Brain (organoid and tissue), 16 donors: ENCODE measurements at places on chromosomes 7 and 10. TPM values are rescaled to one million over a fixed set of nuclear protein-coding genes. Genes with fewer than 3 reads are reported as not detected.

GRCh38 chr7:150383710-150384397 is 4.7 kb downstream of the ZNF775 start:
- DNase-seq: peak; percentile 93

DNA sequence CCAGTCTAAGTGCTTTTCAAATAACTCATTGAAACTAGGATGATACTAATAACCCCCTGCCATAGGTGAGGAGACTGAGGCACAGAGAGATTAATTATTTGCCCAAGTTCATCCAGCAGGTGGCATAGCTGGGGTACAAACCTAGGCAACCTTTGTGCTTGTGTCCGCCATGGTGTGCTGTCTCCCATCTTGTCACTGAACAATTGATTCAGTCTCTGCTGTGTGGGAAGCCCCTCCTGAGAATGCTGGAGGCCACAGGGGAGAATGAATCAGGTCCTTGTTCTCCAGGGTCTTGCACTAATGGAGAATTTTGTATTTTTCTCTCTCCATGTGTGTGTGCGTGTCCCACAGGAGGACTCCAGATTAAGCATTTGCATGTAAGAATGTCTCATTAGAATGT is 15.8 kb upstream of the TMEM236 start:
- DNase-seq: no peak

GRCh38 chr7:144842377-144842851 is 6.6 kb upstream of the TPK1 start:
- no peak for DNase-seq

- no peak for DNase-seq
Measured at GRCh38 chr10:16497911-16498310, 23.8 kb downstream of the C1QL3 start.

DNA sequence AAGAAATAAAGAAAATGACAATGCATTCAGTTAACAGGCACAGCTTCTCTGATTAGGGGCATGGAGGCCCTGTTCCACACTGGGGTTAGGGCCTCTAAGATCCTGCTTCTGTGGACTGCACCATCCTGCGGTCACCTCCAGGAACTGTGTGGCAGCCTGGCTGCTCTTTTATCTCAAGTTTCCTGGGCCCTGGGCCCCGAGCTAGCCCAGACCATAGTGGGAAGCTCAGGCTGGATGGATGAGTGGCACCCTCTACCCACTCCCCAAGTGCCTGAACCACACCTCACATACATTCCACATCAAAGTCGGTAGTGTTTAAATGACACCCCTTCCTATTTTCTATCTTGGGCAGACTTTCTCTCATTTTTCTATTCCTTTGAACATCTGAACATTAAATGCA is 461.5 kb upstream of the MKI67 start:
- DNase-seq: no peak

DNA sequence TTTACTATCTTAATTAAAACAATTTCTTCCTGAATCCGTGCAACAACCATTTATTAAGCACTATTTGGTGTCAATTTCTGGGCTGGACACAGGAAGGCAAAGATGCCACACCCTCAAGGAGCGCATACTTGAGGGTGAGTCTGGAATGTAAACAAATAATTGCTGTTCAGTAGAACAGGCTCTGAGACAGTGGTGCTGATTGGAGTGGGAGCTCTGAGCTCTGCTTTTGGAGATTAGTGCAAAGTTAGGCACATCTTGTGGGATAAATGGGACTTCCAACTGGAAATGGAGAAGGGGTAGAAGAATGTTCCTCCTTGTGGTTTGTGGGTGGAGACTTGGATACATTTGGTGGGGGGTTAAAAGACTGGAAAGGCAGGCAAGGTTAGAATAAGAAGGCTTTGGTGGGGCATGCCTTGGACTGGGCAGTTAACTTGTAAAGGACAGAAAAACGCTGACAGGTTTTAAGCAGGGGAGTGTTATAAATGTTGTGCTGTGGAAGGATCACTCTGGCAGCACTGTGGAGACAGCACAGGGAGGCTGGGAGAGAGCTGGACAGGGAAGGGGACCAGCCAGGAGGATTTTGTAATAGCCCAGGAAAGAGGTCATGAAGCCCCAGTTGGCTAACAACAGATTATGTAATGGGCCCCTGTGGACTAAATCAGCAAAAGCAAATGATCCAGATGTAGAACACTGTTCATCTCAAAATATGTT is 80.7 kb downstream of the ZNF365 start:
- no peak for DNase-seq

- DNase-seq: peak; percentile 24
Measured at GRCh38 chr10:52652431-52653262, 119.9 kb downstream of the MBL2 start.

DNA sequence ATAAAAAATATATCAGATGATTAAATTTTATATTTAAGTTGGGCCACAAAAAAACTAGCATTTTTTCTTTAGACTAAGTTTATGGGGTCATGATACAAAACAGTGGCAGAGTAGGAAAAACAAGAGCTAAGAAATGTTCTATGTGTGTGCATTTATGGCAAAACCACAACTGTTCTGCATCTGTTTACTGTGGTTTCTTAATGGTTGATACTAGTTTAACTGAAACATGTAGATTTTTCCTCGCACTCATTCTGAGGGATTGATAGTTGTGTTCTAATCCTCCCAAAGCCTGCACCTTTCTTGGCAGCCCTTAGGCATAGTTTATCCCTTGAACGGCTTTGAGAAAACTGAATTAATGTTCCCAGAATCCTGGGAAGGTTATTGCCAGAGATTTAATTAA is 66.6 kb upstream of the PHYHIPL start:
- no peak for DNase-seq

The ADAM8 gene
- polyA plus RNA-seq: 0.15 TPM

The GSTO2 gene
- 23.9 TPM for polyA plus RNA-seq

The DGKI gene
- 2.5 TPM for polyA plus RNA-seq

GRCh38 chr10:16192337-16192736 is 244.5 kb upstream of the PTER start:
- no peak for DNase-seq

- DNase-seq: peak; percentile 73
Measured at GRCh38 chr7:105990727-105991453, 27.8 kb downstream of the CDHR3 start.

DNA sequence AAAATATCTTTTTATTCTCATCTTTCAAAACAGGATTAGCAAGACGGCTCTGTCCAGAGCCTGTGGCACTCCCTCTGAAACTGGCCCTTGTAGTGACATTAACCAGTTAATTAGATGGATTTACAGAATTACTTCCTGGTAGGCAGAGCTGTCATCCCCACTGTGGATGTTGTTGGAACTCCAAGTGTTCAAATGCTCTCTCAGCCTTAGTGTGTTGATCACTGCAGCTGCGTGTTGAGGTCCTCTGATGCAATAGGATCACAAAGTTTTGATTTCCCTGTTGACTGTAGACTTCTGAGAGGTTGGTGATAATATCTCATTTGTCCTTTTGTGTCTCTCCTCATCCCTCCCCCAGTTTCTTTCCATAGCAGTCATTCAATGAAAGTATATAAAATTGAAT is 117.3 kb upstream of the CDK6 start:
- DNase-seq: no peak

GRCh38 chr10:77628906-77629730 is 8.5 kb downstream of the KCNMA1 start:
- DNase-seq: no peak

DNA sequence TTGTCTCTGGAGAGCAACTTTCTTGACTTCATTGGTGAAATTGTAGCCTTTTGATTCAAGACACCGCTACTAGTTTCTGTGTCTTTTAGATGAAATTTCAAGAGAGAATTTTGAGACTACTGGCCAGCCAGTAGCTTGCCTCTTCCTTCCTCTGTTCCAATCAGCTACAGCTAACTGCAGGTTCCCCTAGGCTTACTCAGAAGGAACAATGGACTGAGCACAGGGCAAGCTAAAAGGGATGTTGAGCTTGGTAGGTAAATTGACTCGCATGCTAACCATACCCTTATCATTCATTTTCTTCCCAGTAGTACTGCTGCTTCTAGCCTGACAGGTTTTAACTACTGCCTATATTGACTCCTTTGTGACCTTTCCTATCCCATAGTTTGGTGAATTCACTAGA is 81.1 kb downstream of the RUNDC3B start:
- DNase-seq: no peak

- DNase-seq: peak; percentile 28
Measured at GRCh38 chr7:15555381-15555859, 6.4 kb downstream of the AGMO start.

DNA sequence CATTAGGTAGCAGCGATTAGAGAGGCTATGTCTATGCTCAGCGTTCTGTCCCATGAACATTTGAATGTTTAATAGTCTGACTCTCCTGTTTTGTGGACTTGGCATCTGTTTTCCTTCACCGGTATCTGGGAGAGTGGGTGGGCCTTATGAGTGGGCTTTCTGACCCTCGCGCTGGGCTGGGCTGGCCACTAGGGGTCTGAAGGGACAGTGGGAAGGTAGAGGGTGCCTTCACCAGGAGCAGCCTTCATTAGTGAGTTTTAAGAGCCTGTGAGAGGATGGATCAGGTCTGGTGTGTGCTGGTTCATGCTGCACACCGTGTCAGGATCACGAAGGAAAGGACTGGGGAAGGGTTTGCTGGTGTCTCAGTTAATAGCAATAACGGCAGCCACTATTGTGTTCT is 33.4 kb downstream of the DCLRE1A start:
- no peak for DNase-seq

GRCh38 chr10:60646966-60647796 is 131.1 kb upstream of the CDK1 start:
- peak; percentile 78 for DNase-seq

The ITPRID1 gene
- 0.24 TPM for polyA plus RNA-seq

DNA sequence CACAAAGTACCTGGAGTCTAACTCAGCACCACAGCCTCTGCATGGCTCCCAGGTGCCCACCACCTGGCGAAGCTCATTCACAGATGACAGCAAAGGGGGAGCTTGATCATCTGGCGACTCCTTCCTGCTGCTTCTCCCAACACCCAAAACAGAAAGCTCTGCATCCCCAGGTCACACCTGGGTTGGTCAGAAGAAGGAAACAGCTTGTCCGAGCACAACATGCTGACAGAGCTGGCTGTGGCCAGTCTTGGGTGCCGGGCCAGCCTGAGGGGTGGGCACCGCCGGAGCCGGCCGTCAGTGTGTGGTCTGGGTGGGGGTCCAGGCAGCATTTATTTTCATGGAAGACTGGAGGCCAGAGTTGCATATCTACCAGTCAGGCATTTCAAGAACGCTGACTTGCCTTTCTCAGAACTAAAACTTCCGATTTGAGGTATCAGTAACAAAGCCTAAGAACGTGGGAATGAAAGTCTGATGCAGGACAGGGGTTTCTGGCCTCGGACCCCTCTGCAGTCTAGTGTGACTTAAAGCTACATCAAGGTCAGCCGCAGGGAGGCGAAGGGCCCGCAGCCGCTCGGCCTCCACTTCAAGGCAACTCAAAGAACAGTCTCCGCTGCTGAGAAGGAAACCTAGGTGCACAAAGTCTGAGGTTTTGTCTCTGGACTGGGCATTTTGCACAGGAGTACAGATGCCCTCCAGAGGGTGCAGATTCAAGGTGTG is 109.6 kb downstream of the CYTH3 start:
- DNase-seq: no peak

DNA sequence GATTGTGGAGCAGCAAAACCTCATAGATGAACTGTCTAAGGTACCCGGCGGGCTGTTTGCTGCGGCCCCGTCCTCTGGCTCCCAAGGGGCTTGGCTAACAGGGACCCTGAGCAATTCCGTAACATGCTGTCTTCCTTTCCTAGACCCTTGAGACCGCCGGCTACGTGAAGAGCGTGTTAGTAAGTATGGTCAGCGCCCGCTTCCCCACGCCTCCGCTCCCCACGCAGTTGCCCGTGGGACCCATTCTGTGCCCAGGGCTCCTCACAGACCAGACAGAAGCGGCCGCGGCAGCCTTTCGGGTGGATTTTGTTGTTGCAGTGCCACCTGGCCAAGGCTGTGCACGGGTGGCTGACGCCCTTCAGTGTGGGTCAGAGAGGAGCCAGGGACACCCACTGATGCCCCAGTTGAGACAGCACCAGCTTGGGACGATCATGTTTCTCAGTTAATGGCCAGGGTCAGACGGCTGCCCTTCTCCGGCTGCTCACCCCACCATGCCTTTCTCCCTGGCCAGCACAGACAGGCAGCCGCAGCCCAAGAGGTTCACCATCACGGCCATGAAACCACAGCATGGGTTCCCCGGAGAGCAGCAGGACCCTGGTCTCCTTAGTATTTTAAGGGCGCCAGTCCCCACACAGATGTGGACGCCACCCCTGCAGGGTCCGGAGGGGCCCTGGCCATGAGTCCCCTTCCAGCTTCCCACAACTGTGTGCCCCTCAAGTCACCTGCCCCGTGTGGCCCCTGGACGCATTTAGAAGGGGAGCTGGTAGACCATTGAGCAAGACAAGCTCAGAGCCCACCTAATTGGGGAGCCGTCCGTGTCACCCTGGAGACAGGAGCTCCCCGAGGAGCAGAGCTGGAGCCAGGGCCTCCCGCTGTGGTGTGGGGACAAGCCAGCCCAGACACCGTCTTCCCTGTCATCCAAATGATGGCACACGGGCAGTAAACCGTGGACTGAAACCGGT is 49.4 kb upstream of the DPYSL4 start:
- no peak for DNase-seq

- DNase-seq: no peak
Measured at GRCh38 chr7:152989889-152990380, 230.4 kb downstream of the ACTR3B start.

DNA sequence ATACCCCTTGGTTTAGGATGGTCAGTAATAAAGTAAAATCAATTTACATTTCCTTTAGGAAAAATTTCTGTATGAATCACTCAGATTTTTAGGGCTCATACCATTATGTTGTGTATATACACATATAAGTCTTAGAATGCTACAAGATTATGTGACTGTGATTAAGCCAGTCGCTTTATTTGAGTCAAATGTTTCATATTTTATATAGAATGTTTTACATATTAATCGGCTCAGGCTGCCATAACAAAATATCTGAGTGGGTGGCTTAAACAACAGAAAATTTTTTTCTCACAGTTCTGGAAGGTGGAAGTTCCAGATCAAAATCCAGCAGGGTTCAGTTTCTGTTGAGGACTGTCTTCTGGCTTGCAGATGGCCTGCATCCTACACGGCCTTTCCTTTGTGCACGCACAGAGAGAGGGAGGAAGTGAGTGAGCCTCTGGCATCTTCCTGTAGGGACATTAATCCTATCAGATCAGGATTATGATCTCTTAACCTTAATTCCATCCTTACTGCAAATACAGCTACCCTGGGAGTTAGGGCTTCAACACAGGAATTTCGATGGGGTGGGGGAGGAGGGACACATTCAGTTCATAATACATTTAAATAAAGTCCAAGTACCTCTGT is 198.0 kb downstream of the PHF14 start:
- no peak for DNase-seq

DNA sequence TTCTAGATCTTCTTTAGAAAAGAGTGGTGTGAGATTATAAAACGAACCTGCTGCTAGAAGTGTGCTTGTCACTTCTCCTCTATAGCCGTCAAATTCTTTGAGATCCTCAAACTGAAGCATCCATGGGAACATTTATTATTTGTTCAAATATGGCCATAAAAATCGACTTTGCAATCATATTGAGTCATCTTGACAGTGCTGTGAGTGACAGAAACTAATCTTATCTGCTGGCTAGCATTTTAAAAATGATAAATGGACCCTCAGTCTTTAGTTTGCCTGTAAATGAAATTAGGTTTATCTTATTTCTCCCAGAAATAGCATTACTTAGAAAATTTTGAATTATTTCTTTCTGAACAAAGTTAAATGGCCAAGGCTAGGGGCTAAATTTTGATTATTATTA is 290.8 kb downstream of the EXOC4 start:
- DNase-seq: no peak
